ENCODE measurements at places on chromosomes 16 and 17. TPM values are rescaled to one million over a fixed set of nuclear protein-coding genes. Genes with fewer than 3 reads are reported as not detected.

GRCh38 chr17:63701868-63702720 lies 2.2 kb upstream of the LIMD2 start:
- no peak for DNase-seq

GRCh38 chr17:80791758-80792284 lies 199.8 kb upstream of the CHMP6 start:
- DNase-seq = no peak

GRCh38 chr16:68389006-68389405 lies 59.3 kb downstream of the SMPD3 start:
- DNase-seq = no peak

DNA sequence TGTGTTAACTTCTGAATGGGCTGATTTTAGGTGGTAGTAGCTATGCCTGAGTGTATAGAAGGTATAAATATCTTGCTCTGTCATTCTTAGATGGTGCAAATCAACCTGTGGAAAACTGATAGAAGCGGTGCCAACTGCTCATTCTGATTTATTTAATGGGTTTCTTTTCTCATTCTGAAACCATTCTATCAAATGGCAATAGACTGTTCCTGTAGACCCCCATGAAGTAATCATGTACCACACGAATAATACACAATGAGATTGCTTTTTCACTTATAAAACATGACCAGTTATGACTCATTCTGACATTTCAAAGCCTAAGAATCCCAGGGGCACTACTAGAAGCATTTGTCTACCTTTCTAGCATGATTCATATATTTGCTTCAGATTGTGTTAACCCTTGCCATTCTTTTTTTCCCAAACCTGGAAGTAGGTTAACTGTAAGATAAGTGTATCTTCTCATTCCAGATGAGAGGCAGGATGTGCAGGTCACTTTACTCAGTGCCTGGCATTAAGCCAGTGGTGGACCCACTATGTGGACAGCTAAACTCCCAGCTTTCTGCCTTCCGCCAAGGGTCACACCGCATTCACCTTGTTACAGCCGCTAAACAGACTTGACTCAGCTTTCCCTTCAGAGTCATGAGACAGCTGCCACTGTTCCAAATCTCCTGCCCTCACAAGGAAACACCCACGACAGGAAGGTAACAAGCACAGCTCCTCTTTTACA lies 16.4 kb upstream of the SLC16A11 start:
- DNase-seq = no peak

- peak; percentile 62 for DNase-seq
Measured at GRCh38 chr16:49608779-49609178, 235.2 kb downstream of the C16orf78 start.

DNA sequence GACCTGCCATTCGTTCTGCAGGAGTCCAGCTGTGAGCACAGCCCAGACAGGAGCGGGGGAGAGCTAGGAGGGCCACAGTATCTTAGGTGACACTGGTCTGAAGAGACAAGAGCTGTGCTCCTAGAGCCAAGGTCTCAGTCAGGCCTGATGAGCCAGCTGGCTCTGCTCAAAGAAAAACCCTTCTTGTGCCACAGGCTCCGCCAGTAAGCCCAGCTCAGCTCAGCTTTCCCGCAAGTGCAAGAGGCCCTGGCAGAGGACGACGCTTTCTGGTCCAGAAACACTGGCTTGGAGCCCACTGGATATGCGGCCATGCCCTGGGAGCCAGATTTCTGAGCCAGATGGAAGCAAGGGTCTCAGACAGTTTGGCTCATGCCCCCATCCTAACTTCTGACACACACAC lies 23.9 kb downstream of the PEMT start:
- DNase-seq = peak; percentile 92

GRCh38 chr16:15950869-15951268 lies 1.5 kb downstream of the ABCC1 start:
- DNase-seq = no peak

DNA sequence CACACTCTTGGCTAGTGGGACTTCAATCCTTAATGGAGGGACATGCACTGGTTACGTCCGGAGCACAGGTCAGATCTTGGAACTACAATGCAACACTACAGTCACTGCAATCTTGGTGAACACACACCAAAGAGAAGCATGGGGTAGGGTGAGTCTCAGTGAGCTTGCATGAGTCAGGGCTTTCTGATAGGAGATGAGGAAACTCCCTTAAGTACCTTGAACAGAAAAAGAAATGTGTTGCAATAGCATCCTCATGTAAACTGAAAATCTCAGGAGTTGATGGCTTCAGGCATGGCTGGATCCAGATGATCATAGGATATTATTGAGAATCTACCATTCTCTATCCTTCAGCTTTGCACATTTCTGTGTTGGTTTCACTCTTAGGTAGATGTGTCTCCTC lies 54.1 kb downstream of the CES1 start:
- no peak for DNase-seq

DNA sequence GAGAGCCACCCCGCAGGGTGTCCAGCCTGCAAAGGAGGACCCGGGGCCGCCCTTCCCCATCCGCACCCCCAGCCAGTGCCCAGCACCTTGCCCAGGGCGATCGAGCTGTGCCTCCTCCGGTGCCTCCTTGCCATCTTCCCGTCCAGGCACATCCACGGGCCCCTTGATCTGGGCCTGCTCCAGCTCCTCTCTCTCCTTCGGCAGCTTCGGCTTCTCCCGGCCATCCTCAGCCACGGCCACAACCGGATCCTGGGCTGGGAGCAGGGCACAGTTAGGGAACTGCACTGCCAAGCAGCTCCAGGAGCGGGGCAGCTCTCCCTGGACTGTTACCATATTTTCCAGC lies 13.8 kb downstream of the NDUFAF8 start:
- DNase-seq = no peak

- peak; percentile 43 for DNase-seq
Measured at GRCh38 chr16:81823111-81823510, 44.0 kb downstream of the PLCG2 start.

DNA sequence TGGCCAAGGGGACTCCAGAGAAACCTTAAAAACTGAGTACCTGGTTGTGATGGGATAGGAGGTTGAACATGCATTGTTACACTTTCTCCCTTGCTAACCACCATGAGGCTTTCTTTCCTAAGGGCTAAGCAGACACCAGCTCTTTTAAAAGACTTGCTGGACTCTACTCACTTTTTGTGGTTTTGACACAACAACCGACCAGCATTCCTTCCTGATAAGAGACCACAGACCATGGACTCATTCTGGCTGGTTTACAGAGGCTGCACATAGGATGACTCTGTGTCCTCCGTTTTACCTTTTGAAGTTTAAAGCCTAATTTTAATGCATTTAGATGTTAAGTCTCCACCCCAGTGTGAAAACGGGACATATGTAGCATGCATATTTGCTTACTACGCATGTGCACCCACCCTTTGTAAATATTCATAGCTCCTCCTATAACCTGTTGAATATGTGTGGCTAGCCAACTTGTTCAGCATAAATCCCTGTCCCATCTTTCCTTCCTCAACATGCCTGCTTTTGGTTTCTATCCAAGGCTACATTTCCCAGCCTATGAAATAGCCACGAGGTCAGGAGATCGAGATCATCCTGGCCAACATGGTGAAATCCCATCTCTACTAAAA lies 475.9 kb downstream of the GRIN2A start:
- DNase-seq = no peak

GRCh38 chr16:63813862-63814261 lies 1308.0 kb downstream of the CDH11 start:
- DNase-seq = peak; percentile 24

- peak; percentile 22 for DNase-seq
Measured at GRCh38 chr17:10046786-10047785, 142.0 kb upstream of the RCVRN start.

- no peak for DNase-seq
Measured at GRCh38 chr16:60142619-60143347, 1408.7 kb upstream of the GOT2 start.

The SLFN14 gene
- 0.12 TPM for polyA plus RNA-seq

The ARHGDIG gene
- polyA plus RNA-seq = 0.66 TPM

The CACNG4 gene
- 8.7 TPM for polyA plus RNA-seq

The TSPAN10 gene
- 1.4 TPM for polyA plus RNA-seq

The ZNF423 gene
- polyA plus RNA-seq = 27.2 TPM
